ENCODE measurements at places on chromosomes 12 and 14.

GRCh38 chr12:122819209-122819785 is 16.0 kb upstream of the HIP1R start:
- no peak for DNase-seq

- no peak for DNase-seq
Measured at GRCh38 chr14:74871819-74872218, 4.1 kb downstream of the PROX2 start.

DNA sequence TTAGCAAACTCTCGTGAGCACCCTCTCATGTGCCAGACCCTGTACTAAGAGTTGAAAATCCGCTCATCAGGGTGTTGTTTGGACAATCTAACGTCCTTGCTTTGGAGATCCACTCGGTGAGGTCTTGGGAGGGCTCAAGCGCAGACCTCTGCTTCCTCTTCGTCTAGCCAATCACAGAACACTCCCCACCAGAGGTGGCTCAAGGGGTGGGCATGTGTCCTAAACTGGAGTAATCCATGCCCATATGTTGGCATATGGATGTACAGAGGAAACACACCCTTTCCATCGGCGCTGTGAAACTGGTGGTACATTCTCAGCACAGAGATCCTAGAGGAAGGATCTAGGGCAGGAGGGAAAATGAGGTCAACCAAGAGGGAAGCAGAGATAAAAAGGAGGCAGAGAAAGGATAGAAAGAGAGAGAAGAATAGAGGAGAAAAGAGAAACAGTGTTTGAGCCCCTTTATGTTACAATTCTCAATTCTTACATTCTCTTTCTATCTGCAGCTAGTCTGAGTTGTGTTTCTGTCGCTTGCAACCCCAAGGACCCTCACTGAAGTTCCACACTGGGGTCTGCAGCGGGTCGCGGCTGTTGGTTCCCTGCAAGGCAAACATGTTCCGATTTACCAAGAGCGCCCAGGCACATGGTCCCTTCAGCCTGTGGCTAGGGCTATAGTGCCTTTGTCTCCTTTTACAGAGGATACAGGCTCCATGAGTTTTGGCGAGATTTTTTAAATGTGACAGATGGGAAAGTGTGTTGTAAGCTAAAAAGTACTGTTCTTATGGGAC is 40.5 kb downstream of the DLK1 start:
- no peak for DNase-seq

- DNase-seq = no peak
Measured at GRCh38 chr14:95541932-95542930, 7.4 kb downstream of the GLRX5 start.

DNA sequence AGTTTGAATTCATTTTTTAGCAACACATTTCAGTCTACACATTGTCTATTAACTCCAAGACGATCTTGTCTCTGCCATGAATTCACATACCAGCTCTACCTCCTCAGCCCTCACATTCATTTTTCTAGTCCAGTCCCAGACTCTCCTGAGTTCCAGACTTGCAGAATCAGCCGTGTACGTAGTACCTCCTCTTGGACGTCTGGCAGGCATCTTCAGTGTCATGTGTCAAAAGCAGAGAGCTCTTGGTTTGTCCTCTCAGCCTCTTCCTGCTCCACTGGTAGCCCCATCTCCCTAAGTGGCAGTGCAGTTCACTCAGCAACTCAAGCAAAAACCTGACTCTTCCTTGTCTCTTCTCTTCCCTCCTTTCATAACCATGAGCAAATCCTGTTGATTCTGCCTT is 14.5 kb upstream of the TCTN2 start:
- no peak for DNase-seq

- no peak for DNase-seq
Measured at GRCh38 chr12:115002434-115002833, 318.5 kb upstream of the TBX3 start.

- no peak for DNase-seq
Measured at GRCh38 chr12:70251661-70252060, 8.4 kb downstream of the CNOT2 start.

DNA sequence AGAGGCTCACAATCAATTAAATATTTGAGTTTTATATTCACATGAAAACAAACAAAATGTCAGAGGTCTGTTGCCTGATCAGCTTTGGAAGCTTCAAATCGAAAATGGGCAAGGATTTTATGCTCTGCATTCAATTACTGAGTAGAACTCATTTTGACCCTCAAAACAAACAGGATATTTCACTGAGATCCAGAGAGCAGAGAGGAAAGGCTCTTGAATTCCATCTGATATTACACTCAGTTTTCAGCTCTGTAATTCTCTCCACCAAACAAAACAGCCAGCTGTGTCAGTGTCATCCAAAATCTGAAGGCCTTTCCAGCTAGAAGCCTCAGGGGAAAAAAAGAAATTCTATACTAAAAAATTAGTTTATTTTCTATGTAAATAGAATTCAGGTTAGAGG is 128.6 kb upstream of the FLRT2 start:
- DNase-seq = no peak

- no peak for DNase-seq
Measured at GRCh38 chr14:43406931-43407330, 1100.2 kb downstream of the FSCB start.

GRCh38 chr12:127230843-127231260 is 1036.1 kb upstream of the TMEM132C start:
- DNase-seq = no peak

DNA sequence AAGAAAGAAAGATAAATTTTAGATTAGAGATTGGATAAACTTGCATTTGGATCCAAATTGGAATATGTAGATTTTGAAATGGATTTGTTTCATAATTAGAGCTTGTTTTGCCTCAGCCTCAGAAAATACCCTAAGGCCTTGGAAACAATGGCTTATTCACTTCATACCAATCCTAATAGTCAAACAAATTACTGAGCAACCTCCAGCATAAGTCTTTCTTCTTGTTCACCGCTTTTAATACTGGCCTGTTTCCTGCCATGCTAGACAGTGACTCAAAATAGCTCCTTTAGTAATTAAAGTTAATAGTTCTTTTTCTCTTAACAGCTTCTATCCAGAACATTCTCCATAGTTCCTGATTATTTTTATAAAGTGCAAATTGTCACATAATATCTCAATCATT is 110.9 kb upstream of the DNM1L start:
- DNase-seq = no peak

Measured in NCI-H187 (cell line).